ENCODE measurements at places on chromosomes 6 and 20.

GRCh38 chr20:9572670-9573069, 58.3 kb downstream of the LAMP5 start:
- no peak for DNase-seq

- DNase-seq = no peak
These were observed 70.0 kb downstream of the PSMG4 start for GRCh38 chr6:3328796-3329195.

GRCh38 chr6:125745281-125746018, 4.0 kb upstream of the HEY2 start:
- no peak for DNase-seq

DNA sequence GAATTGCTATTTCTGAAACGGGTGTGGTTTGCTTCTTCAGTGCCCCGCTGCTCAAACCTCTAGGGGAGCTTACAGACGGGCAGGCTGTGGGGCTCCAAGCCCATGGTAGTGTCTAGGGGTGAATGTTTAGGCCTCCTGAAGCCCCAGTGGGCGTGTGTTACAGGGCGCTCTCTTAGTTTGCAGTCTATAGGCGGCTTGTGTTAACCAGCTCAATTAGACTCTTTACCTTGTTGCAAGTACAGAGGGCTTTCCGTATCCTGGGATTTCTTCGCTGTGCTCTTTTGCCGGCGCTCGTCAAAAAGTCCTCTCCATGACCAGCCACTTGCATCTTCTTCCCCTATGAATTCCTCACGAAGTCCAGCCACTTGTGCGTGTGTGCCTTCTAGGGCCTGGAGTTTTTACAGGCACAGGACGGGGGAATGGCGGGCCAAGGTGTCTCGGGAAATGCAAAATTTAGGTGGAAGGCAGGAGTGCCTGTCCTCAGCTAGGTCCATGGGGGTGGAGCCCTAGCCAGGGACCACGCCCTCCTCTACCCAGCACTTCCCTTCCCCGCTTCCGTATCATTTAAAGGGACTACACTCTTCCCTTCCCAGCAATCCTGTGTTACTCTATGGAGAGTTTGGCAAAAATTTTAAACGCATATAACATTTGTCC, 94.5 kb downstream of the HTR1B start:
- DNase-seq = no peak

Measured in left renal cortex interstitium (tissue), 4 donors.